ENCODE measurements at places on chromosomes 4 and X. TPM values are rescaled to one million over a fixed set of nuclear protein-coding genes. Genes with fewer than 3 reads are reported as not detected.

- DNase-seq: no peak
Observed at GRCh38 chrX:64792598-64793337, 183.5 kb downstream of the ZC4H2 start.

DNA sequence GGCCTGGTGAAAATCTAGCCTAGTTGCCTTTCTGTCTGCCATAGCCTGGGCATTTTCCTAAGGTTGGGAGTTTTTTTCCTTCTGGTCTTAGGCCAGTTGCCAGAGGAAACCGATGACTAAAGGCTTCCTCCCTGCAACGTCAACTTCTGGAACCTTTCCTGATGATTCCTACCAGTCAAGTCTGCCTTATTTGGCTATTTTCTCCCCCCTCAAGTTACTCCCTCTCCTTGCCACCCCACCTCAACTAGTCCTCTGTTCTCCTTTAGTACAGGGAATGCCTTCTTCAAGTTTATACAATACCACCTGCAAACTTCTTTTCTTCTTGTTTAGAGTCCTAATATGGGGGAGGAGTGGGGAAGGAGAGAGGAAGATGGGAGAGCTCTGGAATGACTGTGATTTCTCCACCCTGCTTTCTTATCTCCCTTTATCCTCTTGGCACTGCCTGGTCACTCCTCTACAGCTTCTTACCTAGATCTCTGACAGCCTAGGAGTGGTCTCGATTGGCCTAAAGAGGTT, 10.6 kb downstream of the MSN start:
- DNase-seq: no peak

DNA sequence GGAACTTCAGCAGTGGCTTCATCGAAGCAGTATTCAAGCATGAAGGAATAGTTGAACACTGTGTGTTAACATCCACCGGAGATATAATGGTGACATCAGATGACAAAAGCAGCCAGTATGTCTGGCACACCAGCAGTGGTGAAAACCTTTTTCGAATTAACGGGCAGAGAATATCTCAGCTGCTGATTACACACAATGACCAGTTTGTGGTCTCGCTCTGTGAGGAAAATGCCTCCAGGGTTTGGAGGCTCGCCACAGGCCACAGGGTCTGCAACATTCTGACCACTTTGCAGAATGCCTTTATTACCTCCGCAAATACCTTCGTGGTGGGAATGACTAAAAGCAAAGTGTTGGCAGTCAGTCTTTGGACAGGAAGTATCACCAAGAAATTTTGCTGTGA, 201.5 kb downstream of the NWD2 start:
- DNase-seq: no peak

- DNase-seq: no peak
Observed at GRCh38 chr4:168598191-168598590, 101.3 kb downstream of the PALLD start.

DNA sequence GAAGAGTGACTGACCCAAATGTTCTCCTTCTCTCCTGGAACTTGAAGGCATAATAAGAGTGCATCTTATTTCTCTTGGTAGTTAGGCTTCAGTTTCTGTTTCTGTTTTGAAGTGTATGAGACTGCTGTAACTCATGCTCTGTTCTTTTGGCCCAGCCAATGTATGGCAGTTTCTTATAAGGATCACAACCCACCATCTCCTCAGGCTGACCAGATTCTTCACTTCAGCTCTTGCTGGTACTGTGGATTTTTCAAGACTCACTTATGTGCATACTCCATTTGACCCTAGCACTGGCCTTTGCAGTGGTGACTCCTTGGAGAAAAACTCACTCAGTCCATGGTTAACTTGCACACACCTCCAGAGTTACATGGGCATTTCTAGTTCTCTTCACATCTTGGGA, 9.6 kb upstream of the YTHDC1 start:
- no peak for DNase-seq

GRCh38 chrX:15680401-15680800, 15.8 kb upstream of the CLTRN start:
- DNase-seq: no peak

- DNase-seq: no peak
Observed at GRCh38 chr4:16029262-16029661, 54.6 kb downstream of the PROM1 start.

DNA sequence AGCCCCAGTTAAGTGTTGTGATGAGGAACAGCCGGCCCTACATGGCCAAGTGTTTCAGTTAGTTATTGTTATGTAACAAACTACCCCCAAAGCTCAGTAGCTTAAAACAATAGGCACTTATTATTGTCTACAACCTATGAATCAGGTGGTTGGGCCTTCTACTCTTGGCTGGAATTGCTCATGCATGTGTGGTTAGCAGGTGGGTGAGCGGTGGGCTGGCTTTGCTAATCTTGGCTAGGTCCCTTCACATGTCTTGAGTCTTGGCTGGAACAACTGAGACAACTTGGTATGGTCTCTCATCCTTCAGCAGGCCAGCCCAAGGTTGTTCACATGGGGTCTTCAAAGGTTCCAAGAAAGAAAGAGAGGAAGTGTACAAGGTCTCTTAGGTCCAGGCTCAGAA, 54.5 kb upstream of the CHRNA9 start:
- DNase-seq: no peak

GRCh38 chr4:7956270-7956808, 16.7 kb upstream of the AFAP1 start:
- no peak for DNase-seq

GRCh38 chr4:8725845-8726244, 133.3 kb downstream of the CPZ start:
- DNase-seq: no peak

GRCh38 chr4:148444296-148445070, 2.3 kb upstream of the NR3C2 start:
- DNase-seq: peak; percentile 73

DNA sequence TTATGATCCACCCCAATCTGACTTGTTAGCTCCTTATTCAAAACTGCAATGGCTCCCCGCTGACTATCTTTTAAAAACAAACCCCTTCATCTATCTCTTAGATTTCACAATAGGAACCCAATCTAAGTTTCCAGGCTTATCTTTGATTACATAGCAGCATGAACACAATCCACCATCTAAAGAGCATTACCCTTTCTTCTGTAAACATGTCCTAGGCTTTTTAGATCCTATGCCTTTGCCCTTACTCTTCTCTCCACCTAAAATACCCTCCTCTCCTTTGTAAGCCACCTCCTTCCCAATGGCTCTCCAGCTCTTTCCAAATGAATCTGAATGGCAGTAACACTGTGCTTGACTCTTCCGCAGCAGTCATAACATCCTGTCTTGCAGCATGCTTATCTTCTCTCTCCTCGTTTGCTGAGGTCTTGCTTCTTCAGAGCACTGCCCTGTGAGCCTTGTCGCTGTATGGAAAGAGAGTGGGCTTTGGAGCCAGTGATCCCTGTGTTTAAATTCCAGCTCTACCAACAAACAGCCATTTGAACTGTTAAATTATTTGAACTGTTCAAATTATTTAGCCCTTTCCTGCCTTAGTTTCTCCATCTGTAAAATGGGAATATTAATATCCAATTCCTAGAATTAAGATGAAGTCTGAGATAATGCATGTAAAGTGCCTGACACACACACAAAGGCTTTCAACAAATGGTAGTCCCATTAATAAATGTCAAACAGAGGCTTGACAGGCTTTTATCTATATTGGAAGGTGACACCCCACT, 16.2 kb upstream of the TSPAN5 start:
- DNase-seq: no peak

- DNase-seq: no peak
Observed at GRCh38 chr4:86704601-86705000, 110.5 kb downstream of the PTPN13 start.

GRCh38 chr4:119559044-119559647, 69.5 kb downstream of the PDE5A start:
- no peak for DNase-seq

DNA sequence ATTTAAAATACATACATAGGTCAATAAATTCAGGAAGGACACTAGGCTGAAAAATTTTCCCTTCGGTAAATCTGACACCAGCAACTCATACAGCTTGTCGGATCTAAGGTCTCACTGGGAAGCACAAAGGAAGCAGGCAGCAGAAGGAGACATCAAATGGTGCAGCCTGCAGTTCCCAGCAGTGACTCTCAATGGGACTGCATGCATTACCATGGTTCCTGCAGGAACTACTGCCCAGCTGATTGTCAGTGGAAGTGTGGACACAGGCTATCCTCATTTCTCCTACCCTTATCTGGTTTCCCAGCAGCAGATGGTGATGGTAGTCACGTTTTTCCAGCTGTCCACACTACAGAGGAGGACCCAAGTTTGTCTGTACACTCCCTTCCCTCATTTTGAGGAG, 113.3 kb downstream of the PPP1R2C start:
- no peak for DNase-seq

- DNase-seq: no peak
Observed at GRCh38 chr4:46947541-46947940, 38.5 kb upstream of the COX7B2 start.

- peak; percentile 1 for DNase-seq
Observed at GRCh38 chrX:30653415-30654131, at the start of gene GK. GK (plus strand) TSS chrX:30653423; CDS start chrX:30653538, 115 bp downstream.

GRCh38 chr4:164224871-164225270, 529.1 kb upstream of the SMIM31 start:
- no peak for DNase-seq

DNA sequence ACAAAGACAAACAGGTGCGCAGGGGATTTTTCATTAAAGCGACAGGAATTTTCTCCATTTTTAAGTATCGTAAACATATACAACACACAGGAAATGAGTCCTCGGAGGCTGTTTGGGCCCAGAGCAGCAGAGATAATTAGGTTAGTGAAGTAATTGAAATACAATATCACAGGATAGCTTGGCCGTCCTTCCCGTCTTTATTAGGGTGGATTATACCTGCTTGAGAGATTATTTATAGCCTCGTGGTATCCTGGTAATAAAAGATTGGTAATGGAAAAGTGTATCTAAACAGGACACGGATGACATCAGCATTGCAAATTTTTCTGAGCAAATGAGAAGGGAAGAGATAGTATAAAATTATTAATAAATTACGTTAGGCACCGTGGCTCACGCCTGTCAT, 68.2 kb downstream of the CRLF2 start:
- no peak for DNase-seq

DNA sequence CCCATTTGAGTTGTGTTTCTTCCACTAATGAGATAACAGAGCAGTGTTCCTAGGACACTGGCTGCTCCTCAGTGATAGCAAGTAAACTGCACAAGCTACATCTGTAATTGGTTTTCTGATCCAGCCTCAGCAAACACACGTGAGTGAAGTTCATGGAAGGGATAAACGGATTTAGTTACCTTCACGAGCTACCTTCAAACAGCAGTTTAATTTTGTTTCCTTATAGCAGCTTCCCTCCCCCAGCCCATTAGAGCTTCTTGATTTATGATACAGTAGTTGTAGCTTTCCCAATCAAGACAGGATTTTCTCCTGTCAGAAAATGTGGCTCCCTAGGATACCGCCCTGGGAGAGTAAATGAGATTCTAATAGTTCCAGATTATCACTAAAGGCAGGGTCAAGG, 634.2 kb upstream of the FAT1 start:
- no peak for DNase-seq

Gene MSN
- 273 TPM for total RNA-seq

Gene SYTL5
- not detected for total RNA-seq

Gene NXF2
- not detected for total RNA-seq

Gene CT55
- total RNA-seq: not detected

Gene COPS4
- 27.6 TPM for total RNA-seq

Gene F8A1
- 6.5 TPM for total RNA-seq

Gene TMEM35A
- not detected for total RNA-seq

Gene RAB39B
- 5.6 TPM for total RNA-seq
